ENCODE measurements at places on chromosomes 6 and 20.
A peak's percentile ranks its signal among the peaks of the same experiment; 100 is the strongest.

DNA sequence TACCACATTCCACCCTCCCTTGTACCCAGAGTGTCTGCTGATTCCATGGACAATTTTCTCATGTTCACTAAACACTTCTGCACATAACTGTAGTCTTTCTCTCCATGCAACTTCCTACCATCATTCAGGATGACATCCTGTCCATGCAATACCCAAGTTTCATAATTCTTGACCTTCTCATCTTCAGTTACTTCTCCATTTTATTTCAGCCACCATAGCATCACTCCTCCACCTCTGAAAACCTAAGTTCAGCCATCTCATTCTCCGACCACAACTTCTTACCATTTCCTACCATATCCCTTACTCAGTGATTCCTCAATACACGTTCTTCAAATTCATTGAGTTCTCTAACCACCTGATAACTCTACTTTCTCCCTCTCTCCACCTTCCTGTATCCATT, 216.5 kb upstream of the TENT5A start:
- DNase-seq = no peak

DNA sequence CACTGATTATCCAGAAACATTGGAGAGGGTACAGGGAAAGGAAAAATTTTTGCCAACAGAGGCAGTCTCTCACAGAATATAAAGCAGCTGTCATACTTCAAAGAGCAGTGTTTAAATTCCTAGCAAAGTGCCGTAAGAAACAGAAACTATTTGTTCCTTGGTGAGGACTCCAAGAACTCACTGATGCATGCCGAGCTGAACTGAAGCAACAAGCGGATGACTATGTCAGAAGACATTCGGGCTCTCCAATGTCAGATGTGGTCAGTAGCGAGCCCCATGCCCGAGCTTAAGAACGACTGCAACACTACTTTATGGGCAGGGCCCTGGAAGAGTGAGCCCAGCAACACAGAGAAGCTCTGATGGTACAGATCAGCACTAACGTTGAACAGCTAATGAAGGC, 54.7 kb downstream of the OR2B6 start:
- no peak for DNase-seq

GRCh38 chr20:33110147-33110825, 30.8 kb downstream of the BPIFB4 start:
- DNase-seq = no peak

- no peak for DNase-seq
These were observed 41.5 kb downstream of the FHL5 start for GRCh38 chr6:96604420-96604819.

GRCh38 chr6:115847671-115848070, 213.0 kb downstream of the FRK start:
- no peak for DNase-seq

DNA sequence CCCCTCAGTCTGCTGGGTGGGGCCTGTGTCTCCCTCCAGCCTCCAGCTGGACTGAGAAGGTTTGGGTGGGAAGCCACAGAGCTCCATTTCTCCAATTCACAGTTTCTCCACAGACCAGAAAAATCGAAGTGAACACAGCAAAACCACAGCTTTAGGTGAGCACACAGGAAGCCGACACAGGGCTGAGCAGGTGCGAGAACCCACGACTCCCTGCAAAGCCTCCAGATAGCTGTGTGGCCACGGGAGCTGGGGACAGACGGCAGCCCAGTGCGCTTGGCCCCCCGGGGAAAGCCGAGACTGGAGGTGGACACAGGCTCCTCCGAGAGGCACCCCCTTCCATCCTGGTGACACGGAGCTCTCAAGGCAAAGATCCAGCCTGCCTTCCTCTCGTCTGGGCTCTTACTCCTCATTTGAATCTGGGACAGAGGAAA, 29.0 kb upstream of the MPC1 start:
- DNase-seq = no peak

- peak; percentile 9 for DNase-seq
These were observed 1.2 kb downstream of the ECI2 start for GRCh38 chr6:4133941-4134838.

- DNase-seq = peak; percentile 67
These were observed 54.3 kb downstream of the SYTL3 start for GRCh38 chr6:158703837-158704822.

DNA sequence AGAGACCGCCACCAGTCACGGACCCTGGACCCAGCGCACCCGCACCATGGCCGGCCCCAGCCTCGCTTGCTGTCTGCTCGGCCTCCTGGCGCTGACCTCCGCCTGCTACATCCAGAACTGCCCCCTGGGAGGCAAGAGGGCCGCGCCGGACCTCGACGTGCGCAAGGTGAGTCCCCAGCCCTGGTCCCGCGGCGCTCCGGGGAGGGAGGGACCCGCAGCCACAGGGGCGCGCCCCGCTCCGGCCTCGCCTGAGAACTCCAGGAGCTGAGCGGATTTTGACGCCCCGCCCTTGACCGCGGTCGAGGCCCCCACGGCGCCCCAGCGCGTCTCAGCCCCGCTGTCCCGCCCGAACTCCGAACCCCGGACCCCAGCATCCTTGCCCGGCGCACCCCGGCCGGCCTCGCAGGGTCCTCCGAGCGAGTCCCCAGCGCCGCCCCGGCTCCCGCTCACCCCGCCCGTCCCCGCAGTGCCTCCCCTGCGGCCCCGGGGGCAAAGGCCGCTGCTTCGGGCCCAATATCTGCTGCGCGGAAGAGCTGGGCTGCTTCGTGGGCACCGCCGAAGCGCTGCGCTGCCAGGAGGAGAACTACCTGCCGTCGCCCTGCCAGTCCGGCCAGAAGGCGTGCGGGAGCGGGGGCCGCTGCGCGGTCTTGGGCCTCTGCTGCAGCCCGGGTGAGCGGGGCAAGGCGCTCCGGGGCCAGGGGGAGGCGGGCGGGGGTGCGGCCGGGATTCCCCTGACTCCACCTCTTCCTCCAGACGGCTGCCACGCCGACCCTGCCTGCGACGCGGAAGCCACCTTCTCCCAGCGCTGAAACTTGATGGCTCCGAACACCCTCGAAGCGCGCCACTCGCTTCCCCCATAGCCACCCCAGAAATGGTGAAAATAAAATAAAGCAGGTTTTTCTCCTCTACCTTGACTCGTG, at the start of gene OXT:
Gene OXT (plus strand): TSS at position 11 of the 920 bp plus-strand sequence. CDS start 36 bp downstream, at position 47.
- no peak for DNase-seq

DNA sequence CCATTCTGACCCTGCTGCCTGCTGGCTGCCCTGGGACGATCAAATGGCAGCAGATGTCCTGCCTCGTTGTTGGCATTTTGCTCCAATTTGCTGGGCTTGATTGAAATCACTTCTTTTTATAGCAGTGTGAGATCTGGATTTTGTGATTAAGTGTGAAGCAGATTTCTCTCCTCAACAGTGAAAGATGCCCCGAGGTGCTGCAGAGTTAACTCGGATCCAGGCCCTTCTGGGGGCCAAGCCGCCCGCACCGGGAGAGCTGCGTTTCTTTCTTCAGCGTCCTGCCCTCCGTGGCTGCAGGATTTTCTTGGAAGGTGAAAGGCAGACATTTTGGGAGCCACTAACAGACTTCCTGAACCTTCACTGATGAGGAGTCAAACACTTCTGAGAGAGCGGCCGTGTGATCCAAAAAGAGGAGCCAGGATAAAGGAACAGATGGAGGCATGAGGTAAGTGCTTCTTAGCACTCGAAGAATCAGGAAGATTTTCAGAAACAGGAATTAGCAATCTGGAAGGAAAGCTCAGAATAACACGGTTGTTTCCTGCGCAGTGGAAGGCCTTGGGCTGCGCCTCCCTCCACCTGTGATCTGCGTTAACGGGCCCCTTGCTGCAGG, 139.5 kb upstream of the AFDN start:
- DNase-seq = no peak

DNA sequence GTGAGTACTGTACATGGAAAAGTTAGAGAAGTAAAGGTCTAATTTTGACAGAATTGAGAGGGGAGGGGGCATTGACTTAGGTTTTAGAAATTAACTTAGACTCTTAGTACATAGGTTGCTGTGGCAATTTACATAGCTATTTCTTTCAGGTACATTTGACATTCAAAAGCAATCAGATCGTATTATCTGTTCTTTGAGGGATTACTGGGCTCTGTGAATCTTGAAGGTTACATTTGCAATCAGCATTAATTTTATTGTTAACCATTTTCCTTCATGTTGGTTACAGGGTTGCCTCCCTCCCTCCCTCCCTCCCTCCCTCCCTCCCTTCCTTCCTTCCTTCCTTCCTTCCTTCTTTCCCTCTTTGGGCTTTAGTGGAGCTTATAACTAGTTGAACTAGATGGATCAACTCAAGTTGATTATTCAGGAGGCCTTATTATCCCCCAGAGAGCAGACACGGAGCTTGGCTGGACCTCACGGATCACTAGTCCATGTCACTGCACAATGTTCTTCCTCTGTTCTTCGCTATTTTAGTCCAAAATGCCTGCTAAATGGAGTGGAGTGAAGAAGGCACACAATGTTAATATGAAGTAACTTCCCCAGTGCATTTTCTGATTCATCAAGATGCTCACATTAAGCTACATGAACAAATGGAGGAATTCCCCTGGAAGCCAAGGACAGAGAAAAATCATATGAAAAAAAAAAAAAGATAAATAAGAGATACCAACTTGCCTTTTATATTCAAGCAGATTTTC, 87.8 kb downstream of the PLCB4 start:
- no peak for DNase-seq

- DNase-seq = no peak
These were observed 146.3 kb upstream of the RNF24 start for GRCh38 chr20:4161401-4162251.

DNA sequence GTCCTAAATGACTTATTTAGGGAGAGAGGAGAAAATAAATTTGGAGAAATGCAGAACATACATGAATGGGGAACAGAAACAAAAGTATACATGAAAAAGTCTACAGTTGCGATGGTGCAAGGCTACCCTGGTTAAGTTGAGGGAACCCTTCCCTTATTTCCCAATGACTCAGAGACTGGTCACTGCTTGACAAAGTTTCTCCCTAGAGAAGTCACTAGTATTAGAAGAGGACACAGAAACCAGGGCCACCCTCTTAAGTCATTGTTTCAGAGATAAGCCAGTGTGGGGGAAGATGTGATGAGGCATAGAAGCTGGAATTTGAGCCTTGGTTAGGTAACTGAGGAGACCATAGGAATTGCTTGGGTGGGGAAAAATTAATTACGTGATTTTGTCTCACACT, 24.4 kb upstream of the EDN1 start:
- DNase-seq = no peak

- DNase-seq = no peak
These were observed 498.7 kb downstream of the PREX1 start for GRCh38 chr20:48329031-48329615.

GRCh38 chr6:29628419-29629281, 4.3 kb downstream of the GABBR1 start:
- DNase-seq = peak; percentile 80

- DNase-seq = peak; percentile 20
These were observed 578 bp upstream of the PTCHD4 start for GRCh38 chr6:48111575-48111974.

- peak; percentile 93 for DNase-seq
These were observed 112.0 kb upstream of the CDYL start for GRCh38 chr6:4664117-4664626.

GRCh38 chr6:101716387-101716786, 322.9 kb downstream of the GRIK2 start:
- no peak for DNase-seq

- no peak for DNase-seq
These were observed 77.7 kb downstream of the TMEM170B start for GRCh38 chr6:11615214-11615602.

GRCh38 chr20:2421247-2421646, 40.5 kb downstream of the TGM6 start:
- DNase-seq = peak; percentile 1

GRCh38 chr6:52725535-52726192, 37.6 kb downstream of the GSTA2 start:
- DNase-seq = peak; percentile 33

GRCh38 chr20:47586649-47587294, 85.1 kb downstream of the NCOA3 start:
- peak; percentile 86 for DNase-seq

- no peak for DNase-seq
These were observed 57.5 kb downstream of the HIVEP2 start for GRCh38 chr6:142887517-142887916.

- no peak for DNase-seq
These were observed 719.0 kb downstream of the TBC1D32 start for GRCh38 chr6:120615238-120615637.

GRCh38 chr20:5065879-5066383, 53.8 kb downstream of the PCNA start:
- DNase-seq = peak; percentile 97

DNA sequence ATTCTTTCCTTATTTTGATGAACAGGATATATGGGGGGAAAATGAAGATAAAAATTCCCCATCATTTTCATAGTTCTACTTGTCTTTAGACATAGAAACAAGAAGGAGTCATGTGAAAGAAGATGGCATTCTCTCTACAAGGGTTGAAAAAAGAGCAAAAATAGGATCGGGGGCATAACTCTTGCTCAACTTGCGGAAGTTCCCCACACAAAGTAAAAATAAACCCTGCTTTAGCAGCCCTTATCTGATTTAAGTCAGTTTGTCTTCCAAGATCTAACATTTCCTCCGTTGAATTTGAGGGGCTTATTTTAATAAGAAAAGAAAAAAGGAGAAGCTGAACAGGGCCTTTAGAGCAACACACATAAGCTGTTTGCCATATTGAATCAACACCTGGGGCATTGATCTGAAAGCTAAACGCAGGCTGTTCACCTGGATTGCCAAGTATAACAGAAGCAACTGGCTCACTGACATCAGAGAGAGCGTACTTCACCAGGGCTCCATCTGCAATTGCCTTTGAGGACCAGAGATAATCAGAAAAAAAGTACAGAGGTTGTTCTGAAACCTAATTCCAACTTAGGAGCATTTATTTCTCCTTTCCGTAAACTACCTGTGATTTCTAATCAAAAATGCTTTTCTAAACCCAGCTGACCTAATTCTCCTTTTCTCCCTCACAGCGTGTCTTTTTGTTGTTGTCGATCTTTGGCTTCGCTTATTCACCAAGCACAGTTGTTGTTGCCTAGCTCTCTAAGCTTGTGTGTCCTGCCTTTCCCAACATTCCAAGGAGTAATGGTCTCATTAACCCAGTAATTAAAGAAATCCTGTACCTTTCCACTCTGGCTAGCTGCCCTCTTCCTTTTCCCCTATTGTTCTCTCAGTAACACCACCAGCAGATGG, 568.0 kb downstream of the KIF16B start:
- DNase-seq = no peak

- no peak for DNase-seq
These were observed 61.3 kb upstream of the PMEPA1 start for GRCh38 chr20:57770852-57771720.

DNA sequence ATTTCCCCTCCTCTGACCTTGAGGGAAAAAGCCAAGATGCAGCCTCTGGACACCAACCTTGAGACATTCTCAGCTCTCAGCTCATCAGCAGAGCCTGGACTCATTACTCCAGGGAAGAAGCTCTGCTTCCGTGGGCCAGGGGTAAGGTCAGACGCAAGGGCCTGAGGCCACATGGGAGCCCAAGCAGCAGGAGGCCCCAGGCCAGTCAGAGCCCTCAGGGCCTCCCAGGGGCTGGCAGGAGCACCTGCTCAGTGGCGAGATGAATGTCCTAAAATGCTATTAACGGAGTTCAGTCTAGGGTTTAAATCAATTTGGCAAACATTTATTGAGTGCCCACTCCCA, 208.6 kb downstream of the ERMARD start:
- DNase-seq = no peak

DNA sequence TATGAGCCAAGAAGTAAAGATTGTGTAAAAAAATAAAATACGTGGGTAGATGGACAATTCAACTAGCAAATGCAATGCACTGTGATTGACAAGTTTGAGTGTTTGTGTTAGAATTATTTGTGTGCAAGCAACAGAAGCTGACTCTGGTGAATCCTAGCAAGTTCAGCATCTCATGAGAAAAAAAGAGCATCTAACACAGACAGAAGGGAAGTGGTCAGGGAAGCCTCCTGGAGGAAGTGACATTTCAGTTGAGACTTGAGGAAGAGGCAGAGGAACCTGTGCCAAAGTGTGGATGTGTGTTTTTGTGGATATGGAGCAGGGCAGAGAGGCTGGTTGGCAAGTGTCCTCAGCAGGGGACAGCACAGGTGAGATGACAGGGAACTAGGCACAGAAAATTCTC, 248.7 kb downstream of the ZNF217 start:
- DNase-seq = no peak
